ENCODE measurements at places on chromosomes 3 and 15.

DNA sequence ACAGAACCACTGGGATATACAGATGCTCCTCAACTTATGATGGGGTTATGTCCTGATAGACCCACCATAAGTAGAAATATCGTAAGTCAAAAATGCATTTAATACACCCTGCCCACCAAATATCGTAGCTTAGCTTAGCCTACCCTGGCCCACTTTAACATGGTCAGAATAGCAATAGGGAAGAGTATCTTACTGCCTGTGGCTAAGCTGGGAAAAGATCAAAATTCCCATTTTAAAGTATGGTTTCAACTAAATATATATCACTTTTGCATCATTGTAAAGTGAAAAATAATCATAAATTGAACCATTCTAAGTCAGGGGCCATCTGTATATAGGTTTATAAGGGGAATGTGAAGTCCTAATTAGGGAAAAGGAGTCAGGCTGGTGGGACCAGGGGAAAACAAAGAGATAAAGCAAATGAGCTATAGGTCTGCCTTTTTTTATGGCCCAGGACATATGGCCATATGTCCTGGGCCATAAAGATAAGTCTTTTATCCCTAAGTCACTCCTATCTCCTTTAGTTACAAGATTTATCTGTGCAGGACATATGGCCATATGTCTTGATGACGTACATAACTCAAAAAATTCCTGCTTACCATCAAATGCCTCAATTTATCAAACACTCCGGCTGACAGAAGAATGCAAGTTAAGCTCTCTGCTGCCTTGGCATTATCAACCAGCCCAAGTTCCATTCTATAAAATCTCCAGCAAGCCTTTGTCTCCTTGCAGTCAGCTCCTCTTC is 11.2 kb downstream of the RTP3 start:
- DNase-seq, result no peak

GRCh38 chr3:151074256-151074655 is 11.2 kb upstream of the MED12L start:
- no peak for DNase-seq

DNA sequence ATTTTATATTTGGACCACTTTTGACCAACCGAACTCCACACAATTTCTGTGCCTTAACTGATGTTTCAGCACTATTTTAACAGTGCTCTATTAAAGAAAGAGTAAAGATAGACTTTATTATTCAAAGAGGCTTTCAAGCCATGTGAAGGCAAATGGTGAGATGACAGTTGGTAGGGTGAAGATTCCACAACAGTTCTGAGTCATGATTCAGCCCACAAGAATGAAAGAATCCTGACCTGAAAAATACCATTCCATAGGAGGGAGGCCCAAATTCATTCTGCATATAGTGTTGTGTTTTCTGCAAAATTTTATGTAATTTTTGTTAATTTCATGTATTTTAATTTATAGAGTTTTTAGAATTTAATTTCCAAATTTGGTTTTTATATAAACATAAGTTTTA is 135.6 kb upstream of the STAC start:
- DNase-seq, result no peak

DNA sequence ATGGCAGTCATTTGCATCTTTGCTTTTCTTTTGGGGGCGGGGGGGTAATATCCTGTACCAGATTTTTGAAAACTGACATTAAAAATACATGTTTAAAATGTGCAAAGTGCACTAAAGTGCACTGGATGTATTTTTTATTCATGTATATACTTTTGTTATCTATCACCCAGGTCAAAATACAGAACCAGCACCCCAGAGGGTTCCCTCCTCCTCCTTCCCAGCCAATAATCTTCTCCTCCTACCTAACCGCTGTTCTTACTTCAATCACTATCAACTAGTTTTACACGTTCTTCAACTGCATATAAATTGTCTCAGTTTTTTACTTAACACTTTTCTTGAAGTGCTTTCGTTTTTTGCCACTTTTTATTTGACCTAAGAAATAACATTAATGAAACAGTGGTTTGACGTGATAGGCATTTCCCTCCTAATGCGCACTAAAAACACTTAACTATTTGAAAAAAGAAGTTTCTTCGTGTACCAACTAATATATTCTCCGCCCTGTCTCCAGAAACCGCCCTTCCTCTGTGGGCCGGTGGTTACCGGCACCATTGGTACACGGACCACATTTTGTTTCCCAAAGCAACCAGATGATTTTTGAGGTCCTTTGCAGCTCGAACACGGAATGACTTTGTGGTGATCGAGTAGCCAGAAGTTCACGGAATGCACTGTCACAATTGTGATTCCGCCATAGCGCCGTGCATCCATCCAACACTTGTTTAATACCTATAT is 836 bp upstream of the AKAP13 start:
- DNase-seq, result no peak

DNA sequence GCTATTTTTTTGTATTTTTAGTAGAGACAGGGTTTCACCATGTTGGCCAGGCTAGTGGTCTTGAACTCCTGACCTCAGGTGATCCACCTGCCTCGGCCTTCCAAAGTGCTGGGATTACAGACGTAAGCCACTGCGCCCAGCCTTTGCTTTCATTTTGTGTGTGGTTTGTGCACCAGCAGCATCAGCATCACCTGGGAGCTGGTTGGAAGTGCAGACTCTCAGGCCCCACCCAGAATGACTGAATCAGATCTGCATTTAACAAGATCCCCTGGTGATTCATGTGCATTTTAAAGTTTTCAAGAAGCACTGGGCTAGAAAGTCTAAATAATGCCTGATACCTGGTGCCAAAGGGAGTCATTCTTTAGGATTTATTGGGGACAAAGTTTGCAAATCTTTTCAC is 73.4 kb upstream of the BNIP2 start:
- DNase-seq, result no peak

DNA sequence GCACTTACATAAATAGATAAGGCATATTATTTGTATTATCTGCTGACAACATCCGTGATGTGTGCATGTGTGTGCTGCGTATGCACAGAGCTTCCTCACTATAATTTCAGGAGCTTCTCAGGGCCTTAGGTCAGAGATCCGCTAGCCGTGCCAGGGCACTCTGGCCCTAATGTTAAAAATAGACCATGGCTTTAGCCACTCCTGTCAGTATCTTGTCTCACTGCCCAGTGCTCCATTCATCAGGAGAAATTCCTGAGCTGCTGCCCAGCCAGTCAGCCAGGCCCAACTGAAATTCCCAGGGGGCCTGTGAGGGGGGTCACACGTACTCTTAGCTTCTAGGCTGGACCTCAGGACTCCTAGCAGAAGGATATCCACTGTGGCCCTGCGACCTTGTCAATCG is 70.0 kb upstream of the ABHD2 start:
- no peak for DNase-seq

GRCh38 chr3:97927704-97928103 is 44.5 kb downstream of the RIOX2 start:
- no peak for DNase-seq

Data from activated T-cell treated with anti-CD3 and anti-CD28 coated beads, Interleukin-2, amount 50 U/mL, for 48 hours (primary cell).